ENCODE measurements at places on chromosomes 2 and 18.

- DNase-seq = no peak
These were observed 122.1 kb upstream of the FOSL2 start for GRCh38 chr2:28270456-28271152.

DNA sequence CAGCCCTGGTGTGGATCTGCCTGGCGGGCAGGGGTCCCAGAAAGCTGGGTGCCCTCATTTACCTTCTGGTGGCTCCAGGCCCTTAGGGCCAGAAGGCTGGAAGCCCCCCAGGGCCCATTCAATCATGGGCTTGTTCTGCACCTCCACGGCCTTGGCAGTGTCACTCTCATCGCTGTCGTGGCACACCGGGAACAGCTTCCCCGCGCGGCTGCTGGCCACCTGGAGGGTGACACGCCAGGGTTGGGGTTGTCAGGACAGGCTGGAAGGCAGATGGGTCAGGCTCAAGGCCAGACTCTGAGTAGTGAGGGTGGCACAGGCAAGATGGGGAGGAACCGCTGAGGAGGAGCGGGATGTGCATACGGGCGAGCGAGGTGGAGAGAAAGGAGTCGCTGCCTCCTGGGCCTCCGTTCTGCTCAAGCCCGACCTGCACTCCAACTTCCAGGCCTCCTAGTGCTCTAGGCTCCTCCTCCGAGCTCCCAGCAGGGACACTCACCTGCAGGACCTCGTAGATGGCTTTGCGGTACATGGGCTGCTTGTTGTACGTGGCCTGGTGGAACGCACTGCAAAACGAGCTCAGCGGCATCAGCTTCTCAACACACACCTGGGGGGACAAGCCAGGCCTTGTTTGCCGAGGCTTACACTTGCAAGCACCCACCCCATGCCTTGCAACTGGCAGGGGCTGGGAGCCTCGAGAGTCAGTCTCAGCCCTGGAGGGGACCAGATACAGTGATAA is 78.3 kb upstream of the POMC start:
- DNase-seq = no peak

GRCh38 chr2:39755466-39755865 is 23.6 kb downstream of the THUMPD2 start:
- DNase-seq = no peak

DNA sequence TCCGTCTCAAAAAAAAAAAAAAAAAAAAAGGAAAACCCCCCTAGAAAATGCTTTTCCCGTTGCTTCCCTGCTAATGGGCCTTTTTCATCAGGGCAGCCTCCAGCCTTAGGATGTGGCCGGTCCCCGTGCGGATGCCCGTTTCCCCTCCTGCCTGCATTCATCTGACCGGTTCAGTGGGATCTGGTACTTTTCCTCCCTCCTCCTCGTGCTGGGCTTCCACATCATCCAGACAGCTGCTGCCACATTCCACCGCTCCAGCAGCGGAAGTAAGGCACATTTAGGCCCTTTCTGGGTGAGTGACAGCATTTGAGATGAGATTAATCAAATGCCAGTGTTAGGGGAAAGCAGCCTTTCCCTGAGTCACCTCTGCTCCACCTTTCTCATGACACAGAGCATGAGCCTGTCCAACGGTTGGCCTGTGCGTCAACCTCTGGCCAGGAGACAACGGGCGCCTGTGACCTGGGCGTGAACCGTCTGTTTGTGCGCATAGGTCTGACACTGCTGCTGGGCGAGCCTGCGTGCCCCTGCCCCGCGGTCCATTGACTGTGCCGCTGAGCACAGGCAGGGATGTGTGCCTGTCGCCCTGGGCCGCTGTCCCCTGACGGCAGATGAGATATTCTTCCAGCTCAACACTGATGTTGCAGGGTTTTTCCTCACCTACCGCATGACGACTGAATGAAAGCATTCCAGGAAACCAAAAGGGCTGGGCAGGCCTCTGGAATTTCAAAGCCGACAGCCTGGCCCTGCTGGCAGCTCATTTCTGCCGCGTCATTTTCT is 174.0 kb downstream of the TGIF1 start:
- DNase-seq = no peak

GRCh38 chr2:168697668-168698121 is 104.7 kb upstream of the NOSTRIN start:
- DNase-seq = no peak

- no peak for DNase-seq
These were observed 6.0 kb upstream of the GPR55 start for GRCh38 chr2:230930928-230931555.

GRCh38 chr2:25252291-25253152 is 84.1 kb upstream of the POMC start:
- DNase-seq = peak; percentile 32

DNA sequence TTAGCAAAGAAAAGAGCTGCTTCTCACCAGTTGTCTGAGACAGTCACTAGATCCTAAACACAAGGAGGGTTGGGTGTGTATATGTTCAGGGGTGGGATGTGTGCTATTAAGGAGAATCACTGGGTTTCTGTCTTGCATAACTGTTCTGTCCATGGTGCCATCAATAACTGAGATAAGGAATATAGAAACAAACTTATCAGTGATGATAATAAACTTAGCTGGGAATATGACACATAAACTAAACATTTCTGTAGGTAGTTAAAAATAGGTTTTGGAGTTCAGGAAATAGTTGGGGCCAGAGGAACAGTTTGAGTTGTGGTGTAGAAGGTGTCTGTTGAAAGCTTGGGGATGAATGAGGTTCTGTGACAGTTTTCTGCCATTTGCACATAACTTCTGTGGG is 17.4 kb downstream of the NAPG start:
- DNase-seq = no peak

DNA sequence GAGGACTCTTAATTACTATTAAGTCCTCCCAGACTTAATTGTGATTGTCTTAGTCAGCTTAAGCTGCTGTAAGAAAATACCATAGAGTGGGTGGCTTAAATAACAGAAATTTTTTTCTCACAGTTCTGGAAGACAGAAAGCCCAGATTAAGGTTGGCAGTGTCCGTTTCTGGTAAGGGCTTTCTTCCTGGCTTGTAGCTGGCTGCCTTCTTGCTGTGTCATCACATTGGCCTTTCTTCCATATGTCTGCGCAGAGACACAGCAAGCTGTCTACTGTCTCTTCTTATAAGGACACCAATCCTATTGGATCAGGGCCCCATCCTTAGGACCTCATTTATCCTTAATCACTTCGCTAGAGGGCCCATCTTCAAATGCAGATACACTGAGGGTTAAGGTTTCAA is 38.5 kb downstream of the ASXL3 start:
- no peak for DNase-seq

DNA sequence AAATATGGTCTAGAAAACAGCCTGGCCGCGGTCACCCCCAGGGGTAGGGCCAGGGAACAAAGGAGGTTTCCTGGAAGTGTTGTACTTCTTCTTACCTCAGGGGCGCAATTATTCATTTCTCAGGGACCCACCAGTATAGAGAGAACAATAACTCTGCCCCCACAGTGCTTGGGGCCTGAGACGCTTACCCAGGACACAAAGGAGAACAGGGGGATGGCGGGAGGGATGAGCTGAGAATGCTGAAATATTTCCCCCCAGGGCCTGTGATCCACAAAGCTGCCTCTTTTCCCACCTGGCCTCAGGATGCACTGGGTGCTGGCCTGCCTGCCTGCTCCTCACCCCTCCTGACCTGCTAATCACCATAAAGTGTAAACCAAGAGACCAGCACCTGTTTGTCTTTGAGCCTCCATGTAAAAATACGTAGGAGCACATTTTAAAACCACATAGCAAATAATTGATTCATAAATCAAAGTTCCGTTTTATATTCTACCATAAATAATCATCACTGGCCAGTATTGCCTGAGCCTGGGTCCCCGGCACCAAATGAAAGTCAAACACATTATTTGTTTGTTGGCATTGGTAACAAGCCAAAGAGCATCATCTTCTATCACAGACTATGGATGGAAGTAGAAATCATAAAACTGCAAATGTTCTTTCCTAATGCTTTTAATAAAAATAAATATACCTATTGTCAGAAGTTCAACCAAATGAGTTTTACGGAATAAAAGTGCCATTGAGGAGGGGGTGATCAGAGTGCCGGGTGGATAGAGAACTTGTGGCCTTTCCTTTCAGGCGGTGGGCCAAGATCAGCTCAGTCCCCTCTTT is 67.3 kb upstream of the RMDN2 start:
- DNase-seq = no peak

GRCh38 chr2:172408143-172408766 is 19.1 kb upstream of the ITGA6 start:
- no peak for DNase-seq

All from CD8-positive, alpha-beta memory T cell (primary cell).